Sigmoid colon (tissue), 7 donors: ENCODE measurements at places on chromosomes 12 and 14. TPM values are rescaled to one million over a fixed set of nuclear protein-coding genes. Genes with fewer than 3 reads are reported as not detected.

DNA sequence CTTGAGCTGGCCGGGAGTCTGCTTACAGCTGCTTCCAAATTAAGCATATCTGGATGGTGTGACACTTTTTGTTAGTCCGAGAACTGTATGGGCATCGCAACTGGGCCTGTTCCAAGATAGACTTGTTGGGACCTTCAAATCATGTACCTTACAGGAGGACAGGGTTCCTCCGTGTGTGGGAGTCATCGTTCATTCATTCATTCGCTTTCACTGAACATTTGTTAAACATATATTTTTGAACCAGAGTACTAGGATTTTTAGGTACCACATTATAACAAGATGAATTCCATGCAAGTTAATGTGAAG is 387 bp upstream of the IPO8 start:
- no peak for DNase-seq

- no peak for DNase-seq
Observed at GRCh38 chr14:95185767-95186392, 28.6 kb upstream of the DICER1 start.

DNA sequence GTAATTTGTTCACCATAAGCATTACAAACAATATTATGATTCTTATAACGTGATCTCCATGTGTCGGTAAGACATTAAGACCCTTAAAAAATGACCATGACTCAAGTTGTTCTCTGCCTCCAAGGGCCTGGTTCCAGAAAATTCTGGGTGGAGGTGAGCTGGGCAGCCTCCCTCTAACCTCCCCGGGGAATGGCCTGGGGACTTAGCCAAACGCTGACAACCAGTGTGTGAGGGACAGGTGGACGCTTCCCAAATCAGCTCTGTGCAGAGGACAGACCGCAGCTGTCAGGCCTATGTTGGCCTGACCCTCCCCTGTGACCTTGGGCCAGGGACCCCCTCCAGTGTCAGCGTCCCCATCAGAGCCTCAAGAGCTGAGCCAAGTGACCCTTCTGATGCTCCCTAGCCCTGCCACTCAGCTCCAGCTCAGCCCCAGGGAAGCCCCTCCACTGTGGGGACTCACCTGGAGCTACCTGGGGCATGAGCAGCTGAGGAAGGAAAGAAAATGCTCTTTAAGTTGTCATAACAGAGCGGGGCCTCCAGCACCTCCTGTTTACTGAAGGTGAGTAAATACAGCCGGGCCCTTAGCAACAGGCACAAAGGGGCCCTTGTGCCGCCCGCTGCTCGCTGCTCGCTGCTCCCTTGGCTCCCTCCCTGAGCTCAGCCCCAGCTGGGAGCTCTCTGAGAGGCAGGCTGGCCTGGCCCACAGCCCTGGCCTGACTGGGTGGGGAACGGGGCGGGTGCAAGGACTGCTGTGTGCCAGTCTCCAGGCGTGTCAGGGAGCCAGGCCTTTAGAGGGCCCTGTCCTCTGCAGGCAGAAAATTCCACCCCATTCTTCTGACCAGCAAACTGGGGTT is 116.6 kb downstream of the CALM1 start:
- peak; percentile 90 for DNase-seq

- DNase-seq = no peak
Observed at GRCh38 chr12:97764700-97765099, 302.1 kb downstream of the RMST start.

GRCh38 chr12:30797689-30798088 is 42.9 kb upstream of the CAPRIN2 start:
- DNase-seq = no peak

DNA sequence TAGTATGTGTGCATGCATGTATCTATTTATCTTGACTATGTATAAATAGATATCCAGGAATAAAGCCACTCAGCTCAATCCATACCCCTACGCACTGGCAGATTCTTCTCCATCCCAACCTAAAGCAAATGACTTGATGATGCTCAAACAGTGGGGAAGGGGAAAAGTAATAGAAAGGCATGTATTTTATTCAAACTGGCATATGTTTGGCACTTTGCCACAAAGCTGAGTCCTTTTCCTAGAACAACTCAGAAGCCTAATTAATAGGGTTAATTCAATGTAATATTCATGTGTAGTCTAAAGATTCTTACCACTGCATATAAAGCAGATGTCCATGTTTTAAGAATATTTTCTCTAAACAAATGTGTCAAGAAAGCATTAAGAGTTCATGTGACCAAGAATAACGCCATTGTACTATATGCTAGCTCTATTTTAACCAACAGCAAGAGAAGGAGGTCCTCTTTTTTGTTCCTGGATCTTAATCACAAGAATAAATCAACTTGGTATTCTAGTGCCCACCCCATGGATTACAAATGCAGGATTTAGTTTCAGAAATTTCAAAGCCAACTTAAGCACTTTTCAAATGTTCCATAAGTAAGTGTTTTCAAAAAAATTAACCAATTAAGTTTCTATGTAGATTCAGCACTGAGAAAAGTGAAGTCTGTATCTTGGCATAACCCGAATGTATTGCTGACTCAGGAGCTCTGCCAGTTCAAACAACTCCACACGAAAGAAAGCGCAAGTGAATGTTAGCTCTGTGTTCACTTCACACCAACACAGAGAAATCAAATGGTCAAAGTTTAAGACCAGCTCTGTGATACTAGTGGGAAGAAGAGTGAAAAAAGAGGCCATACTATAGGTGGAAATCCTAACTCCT is 233.6 kb downstream of the MED13L start:
- no peak for DNase-seq

DNA sequence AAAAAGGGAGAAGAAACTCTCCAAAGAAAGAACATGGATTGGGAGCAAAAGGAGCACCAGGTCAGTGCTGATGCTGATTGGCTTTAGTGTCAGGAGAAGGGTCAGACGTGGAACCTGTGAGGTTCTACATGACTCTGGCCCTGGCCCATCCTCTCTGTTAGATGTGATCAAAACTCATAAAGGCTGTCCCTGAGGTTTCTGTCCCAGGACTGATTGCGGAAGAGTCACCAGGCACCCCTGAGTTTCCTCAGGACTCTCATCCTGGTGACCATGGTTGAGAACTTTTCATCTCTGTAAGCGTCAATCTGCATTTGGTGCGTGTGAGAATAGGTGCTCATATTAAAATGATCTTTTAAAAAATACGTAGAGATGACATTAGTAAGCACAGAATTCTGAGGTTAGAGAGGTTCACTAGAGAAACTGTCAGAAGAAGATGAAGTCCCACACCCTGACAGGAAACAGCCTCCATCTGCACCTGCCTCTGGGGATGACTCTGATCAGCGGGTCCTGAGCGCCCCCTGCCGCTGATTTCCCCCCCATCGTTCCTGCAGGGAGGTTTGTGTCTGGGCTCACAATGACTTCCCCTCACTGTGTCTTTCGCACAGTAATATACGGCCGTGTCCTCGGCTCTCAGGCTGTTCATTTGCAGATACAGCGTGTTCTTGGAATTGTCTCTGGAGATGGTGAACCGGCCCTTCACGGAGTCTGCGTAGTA is 741.8 kb downstream of the TMEM121 start:
- no peak for DNase-seq

- DNase-seq = peak; percentile 5
Observed at GRCh38 chr14:94617366-94617941, 5.3 kb downstream of the SERPINA3 start.

DNA sequence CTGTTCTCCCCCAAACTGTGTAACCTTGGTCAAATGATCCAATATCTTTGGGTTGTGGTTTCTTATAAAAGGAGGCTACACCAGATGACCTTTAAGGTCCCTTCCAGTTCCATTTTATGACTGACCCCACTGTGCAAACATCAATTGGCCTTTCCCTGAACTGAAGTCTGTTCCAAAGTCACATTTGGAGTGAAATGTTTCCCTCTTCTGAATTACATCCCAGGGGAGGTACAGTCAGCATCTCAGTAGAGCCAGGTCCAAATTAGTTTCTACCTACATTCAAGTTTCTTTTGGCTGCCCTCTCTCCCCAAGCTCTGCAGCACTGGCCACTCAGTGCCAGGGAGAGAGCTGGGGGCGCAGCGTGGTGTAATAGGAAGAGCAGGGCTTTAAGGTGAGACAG is 34.4 kb downstream of the LIMA1 start:
- no peak for DNase-seq

GRCh38 chr12:76096079-76096646 is 11.7 kb upstream of the NAP1L1 start:
- no peak for DNase-seq

DNA sequence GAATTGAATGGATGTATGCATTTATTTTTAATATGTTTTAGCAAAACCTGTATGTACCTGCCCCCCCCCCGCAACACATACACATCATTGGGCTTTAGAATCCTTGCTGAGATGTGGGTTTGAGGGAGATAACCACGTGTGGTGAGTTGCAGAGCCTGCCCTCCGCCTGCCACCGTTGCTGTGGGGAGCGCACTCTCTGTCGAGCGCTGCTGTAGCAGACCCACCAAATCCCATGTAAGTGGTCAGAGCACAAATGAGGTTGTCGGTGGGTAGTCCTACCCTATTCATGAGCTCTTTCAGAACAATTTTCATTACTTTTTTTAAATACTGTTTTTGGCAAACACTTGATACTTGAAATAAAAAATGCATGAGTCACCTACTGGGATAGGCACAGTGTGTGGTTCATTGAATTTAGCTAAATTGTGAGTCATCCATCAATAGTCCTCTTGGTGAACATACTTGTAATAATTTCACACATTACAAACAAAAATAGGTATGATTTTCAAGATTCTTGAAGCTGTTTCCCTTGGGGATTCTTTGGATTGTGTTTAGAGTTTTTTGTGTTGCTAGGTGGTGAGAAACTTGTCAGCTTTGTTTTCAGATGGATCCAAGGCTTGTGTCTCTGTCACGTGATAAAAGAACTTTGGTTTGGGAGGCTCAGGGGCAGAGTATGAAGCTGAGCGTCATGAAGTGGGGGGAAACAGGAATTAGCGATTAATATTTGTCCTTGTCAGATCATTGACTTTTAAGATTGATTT is 107.6 kb downstream of the PTCSC3 start:
- DNase-seq = no peak

- DNase-seq = no peak
Observed at GRCh38 chr14:51431741-51432140, 191.7 kb downstream of the TMX1 start.

DNA sequence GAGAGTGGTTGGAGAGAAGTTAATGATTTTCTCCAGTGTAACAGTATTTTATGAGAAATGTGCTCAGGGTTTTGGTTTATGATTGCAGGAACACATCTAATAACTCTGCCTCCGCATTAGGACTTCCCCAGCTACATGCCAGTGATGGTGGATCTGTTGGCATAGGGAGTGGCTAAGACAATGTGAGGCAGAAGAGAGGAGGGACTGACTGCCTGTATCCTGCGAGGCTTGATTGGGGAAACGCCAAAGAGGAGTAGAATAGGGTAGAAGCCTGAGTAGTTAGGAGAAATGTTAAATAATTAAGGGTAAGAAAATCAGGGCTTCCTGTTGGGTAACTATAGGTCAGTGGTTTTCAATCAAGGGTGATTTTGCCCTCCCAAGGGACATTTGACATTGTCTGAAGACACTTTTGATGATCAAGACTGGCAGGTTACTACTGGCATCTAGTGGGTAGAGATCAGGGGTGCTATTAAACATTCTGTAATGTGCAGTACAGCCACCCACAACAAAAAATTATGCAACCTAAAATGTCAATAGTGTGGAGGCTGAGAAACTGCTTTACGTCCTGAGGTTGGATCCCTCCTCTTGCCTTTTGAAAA is 12.8 kb downstream of the TDG start:
- no peak for DNase-seq

- DNase-seq = no peak
Observed at GRCh38 chr14:65263177-65263788, 149.2 kb upstream of the FUT8 start.

DNA sequence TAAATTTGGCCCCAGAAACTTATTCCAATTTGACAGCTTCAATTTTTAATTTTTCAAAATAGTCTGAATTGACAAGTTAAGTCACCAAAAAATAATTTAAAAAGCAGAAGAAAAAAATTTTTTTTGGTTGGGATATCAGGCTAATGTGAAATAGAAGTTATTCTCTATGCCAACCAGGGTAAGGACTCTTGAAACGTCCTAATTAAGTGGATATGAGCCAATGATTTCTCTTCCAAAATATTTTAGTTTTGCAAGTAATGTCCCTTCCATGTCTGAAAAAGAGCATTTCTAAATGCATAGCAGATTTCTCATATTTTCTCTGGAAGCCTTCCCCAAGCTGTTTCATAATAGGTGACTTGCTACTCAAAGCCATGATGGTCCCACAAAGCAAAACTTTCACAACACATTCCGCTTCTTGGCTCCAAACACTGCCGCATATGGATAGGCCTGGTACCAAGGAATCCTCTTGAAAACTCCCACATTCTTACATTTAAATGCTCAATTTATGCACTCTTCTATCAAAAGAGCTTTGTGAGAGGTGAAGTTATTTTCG is 65.1 kb downstream of the SIX6 start:
- no peak for DNase-seq

DNA sequence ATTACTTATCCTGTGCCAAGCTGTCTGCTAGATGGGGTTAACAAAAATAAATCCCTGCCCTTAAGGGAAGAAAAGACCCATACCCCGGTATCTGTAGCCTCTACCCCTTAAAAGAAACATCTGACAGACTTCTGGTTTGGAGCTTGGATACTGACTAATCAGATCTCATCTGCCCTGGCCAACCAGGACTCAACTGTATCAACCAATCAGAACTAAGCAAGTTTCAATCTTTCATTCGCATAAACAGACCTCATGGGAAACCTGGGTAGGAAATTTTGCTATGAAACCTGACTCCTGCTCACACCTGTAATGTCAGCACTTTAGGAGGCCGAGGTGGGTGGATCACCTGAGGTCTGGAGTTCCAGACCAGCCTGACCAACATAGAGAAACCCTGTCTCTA is 26.4 kb upstream of the PRMT8 start:
- no peak for DNase-seq

- DNase-seq = no peak
Observed at GRCh38 chr12:93699271-93700145, 22.3 kb downstream of the CRADD start.

DNA sequence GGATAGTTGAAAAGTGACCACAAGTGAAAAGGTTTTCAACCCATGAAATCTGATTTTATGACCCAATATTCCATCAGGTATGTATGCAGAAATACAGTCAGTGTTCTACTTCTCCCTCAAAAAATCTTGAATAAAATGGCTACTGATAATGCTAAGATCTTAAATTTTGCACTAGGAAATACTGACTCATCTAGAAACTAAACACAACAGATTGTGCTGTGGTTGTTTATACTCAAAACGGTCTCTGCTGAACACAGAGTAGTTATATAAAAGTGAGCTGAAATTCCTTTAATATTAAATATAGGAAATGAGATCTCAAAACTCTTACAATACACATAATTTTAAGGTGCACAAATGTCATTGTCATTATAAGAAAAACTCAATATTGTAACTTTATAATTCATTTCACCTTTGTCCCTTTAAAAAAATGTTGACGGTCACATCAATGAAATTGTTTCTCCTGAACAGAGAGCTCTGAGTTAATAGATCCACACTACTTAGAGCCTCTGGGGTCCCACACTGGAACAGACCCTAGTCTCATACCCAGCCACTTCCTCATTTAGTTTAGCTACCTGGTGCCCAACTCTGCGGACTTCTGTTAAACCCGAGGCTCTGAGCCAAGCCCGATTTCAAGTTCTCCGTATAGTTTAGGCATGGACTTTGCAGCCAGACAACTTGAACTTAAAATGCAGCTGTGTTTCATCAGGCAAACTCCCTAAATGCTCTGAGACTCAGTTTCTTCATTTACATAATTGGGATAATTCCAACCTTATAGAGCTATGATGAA is 9.3 kb downstream of the COCH start:
- no peak for DNase-seq

The DACT1 gene
- total RNA-seq = 5.9 TPM

The DNAJC22 gene
- 0.16 TPM for total RNA-seq

The HRK gene
- total RNA-seq = under 0.01 TPM

The ADAMTS20 gene
- total RNA-seq = not detected

The TSHR gene
- total RNA-seq = not detected

The EFS gene
- 12.6 TPM for total RNA-seq

The SYNDIG1L gene
- total RNA-seq = not detected

The ZNF385A gene
- 8.4 TPM for total RNA-seq
